ENCODE measurements at places on chromosomes 16 and 17. TPM values are rescaled to one million over a fixed set of nuclear protein-coding genes. Genes with fewer than 3 reads are reported as not detected.

Gene MLKL
- total RNA-seq = 31.3 TPM

Gene KCTD5
- total RNA-seq = 14.3 TPM

Gene KRTAP4-3
- not detected for total RNA-seq

Gene COG4
- total RNA-seq = 35.7 TPM

Gene ATP1B2
- 2.0 TPM for total RNA-seq

DNA sequence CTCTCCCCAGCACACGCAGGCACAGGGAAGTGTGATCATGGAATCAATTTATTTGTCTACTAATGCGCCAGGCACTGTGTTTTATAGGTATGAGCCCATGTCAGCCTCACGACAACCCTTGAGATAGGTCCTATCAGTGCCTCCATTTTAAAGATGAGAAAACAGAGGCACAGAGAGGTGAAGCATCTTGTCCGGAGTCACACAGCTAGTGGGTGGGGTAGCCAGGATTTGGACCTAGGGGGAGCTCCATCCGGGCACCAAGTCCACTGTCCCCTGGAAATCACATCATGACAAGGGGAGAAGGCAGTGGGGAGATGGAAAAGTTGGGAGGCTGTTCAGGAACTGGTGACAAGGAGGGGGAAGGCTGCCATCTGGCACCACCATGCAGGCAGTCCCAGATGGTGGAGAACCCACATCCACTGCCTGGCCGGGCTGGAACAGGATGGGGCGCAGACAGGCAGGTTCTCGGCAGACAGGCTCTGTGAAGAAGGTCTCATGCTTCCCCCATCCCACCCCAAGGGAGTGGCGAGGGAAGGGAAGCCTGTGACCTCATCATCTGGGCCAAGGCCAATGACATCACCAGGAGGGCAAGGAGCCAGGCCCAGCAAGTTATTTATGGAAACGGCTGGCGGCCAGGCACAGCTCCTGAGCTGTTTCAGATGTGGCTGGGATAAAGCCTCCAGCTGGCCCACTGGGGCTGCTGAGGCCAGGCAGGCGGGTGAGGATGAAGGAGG, 126.0 kb upstream of the SDK2 start:
- H3K4me1 ChIP-seq = peaks cover 2% of the 10 kb centered on the region
- H3K27ac ChIP-seq = no peak overlapping the region
- no peaks in the 10 kb centered on the region for H3K27me3 ChIP-seq
- no peak overlapping the region for H3K4me3 ChIP-seq
- no peaks in the 10 kb centered on the region for H3K36me3 ChIP-seq

GRCh38 chr16:77888871-77889270, 100.5 kb downstream of the VAT1L start:
- no peak overlapping the region for H3K4me3 ChIP-seq
- no peaks in the 10 kb centered on the region for H3K27me3 ChIP-seq
- H3K27ac ChIP-seq = no peak overlapping the region
- H3K4me1 ChIP-seq = peaks cover 2% of the 10 kb centered on the region

DNA sequence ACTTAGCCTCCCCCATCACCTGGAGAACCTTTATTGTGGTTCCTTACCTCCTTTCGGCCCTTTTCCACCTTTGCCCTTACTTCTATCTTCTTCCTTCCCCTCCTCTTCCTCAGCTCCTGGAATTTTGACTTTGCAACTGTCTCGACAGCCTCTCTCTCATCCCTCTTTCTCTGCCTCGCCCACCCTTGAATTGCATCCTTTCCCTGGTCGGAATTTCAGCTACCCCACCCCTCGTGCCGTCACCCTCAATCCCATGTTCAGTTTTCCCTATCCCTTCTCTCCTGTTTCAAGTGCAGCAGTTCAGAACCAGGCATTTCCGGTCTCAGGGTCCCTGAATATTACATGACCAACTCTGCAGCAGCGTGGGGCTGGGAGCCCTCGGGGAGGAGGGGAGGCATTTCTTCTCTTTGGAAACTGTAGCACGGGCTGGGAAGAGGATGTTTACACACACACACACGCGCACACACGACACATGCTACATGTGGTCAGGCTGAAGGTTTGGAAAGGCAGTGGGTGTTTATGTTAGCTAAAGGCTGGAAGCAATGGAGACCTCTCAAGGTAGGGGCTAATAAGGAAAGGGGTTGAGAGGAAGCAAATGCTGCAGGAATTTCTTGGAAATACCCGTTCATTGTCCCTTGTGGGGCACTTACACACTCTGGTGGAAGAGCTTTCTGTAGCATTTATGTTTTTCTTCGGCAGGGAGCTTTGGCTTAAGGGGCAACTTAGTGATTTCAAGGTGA, 971 bp downstream of the MINK1 start:
- H3K27me3 ChIP-seq = no peaks in the 10 kb centered on the region
- no peak overlapping the region for H3K27ac ChIP-seq
- DNase-seq = no peak
- H3K36me3 ChIP-seq = no peaks in the 10 kb centered on the region

DNA sequence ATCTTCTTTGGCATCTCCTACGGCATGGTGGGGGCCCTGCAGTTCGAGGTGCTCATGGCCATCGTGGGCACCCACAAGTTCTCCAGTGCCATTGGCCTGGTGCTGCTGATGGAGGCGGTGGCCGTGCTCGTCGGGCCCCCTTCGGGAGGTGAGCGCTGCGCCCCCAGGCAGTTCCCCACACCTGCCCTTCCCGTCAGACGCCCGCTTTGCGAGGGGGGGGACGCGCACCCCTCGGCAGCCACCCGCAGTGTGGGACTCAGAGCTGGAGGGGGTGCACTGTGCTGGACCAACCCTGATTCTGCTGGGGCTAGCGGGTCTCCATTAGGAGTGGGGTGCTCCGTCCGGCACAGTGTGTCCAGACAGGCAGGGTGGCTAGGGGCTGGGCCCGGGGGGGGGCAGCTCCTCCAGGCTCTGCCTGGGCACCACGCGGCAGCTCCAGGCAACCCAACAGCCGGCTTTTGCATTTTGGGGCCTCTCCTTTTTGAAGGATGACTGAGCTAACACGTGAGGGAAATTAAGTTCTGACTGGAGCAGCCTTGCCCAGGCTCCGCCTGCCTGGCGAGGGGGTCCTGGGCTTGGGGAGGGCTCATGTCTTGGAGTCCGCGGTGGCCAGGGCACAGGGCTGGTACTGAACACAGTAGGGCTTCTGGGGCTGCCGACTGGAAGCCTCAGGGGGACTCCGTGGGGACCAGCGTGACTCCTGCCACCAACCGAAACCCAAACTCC, 9.1 kb downstream of the SLC16A3 start:
- no peak for DNase-seq
- H3K4me1 ChIP-seq = no peaks in the 10 kb centered on the region
- H3K27me3 ChIP-seq = no peaks in the 10 kb centered on the region
- H3K36me3 ChIP-seq = no peaks in the 10 kb centered on the region
- H3K27ac ChIP-seq = no peak overlapping the region
- no peak overlapping the region for H3K4me3 ChIP-seq

DNA sequence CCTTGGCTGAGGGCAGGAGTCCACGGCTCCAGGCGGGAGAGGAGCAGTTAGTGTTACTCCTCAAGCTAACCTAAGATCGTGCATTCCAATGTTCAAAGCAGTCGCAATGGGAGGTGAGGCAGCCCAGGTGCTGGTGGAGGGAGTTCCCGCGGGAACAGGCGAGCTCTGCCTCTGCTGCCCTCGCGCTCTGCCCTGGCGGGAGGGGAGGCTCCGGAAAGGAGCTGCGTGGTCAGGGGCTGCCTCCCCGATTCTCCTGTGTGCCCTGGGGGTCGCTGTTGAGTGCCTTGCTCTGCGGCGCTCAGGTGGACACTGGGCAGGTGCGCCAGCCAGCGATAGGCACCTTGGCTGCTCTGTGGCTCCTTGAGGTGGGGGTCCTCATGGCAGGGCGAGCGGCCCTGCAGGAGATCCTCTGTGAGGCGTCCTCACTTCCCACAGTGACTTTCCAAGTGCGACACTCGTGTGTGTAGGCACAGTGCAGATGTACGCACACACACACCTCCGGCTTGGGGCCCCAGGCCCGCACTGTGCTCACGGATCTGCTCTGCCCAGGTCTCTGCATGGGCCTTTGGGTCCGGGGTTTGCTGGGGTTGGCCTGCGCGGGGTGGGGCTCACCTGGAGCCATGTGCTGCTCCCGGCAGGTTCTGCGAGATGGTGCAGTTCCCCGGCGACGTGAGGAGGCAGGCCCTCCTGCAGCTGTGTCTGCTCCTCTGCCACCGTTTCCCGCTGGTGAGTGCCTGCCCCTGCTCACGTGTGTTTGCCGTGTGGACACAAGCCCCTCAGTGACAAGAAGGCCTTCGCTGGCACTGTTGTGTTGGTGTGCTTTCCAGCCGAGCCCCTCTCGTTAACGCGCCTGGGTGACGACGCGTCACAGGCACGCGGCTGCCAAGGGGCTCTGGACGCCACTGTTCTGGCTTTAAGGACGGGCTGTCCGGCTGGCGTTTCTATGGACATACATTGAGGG, 97.9 kb upstream of the ZNF750 start:
- H3K27me3 ChIP-seq = no peaks in the 10 kb centered on the region
- no peaks in the 10 kb centered on the region for H3K4me1 ChIP-seq
- H3K36me3 ChIP-seq = no peaks in the 10 kb centered on the region
- no peak overlapping the region for H3K4me3 ChIP-seq

GRCh38 chr17:73703192-73703591, 58.9 kb upstream of the SDK2 start:
- H3K4me1 ChIP-seq = no peaks in the 10 kb centered on the region
- H3K27ac ChIP-seq = no peak overlapping the region
- H3K27me3 ChIP-seq = no peaks in the 10 kb centered on the region
- H3K4me3 ChIP-seq = no peak overlapping the region
- H3K36me3 ChIP-seq = no peaks in the 10 kb centered on the region

DNA sequence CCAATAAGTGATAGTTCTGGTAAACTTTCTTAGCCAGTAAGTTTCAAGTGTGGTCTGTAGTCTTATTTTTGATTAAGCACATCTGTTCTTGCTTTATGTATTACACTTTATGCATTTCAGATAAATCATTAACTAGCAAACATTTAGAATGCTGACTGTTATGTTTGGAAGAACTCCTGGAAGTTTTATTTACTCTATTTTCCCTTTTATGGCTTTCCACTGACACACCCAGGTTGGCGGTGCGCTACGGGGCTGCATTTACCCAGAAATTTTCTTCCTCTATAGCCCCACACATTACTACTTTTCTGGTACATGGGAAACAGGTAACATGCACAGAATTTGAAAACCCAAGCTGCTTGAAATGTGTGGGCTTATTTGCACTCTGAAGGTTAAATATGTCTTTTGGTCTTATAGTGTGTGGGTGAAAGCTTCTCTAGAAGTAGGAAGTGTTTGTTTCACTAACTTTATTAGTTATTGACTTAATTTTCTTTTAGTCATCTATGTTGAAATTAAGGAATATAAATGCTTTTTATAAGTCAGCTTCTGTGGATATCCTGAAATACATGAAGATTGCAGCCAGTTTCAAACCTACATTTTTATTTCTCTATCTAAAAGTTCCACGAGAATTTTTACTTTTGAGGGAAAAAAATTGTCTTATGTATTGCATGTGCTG, 203.7 kb downstream of the PHKB start:
- H3K27ac ChIP-seq = no peak overlapping the region
- no peaks in the 10 kb centered on the region for H3K27me3 ChIP-seq
- no peak for DNase-seq
- H3K36me3 ChIP-seq = peaks cover 3% of the 10 kb centered on the region
- no peaks in the 10 kb centered on the region for H3K4me1 ChIP-seq

DNA sequence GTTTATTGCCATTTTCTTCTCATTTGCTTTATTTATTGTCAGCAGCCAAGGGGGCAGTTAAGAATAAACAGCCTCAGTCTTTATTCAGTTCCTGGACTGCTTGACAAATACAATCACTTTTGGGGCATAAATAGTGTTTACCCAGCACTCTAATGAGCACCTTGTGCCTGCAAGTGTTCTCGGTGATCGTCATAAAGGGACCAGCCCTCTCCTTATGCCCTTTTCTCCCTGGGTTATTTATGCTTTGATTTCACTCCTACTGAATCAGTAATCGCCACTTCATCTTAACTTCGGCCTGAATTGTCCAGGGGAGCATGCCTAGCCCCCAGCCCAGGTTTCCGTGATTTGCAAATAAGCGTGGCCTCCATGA, 55.7 kb upstream of the CACNG5 start:
- DNase-seq = no peak
- H3K27ac ChIP-seq = no peak overlapping the region
- H3K4me1 ChIP-seq = no peaks in the 10 kb centered on the region
- no peaks in the 10 kb centered on the region for H3K36me3 ChIP-seq

DNA sequence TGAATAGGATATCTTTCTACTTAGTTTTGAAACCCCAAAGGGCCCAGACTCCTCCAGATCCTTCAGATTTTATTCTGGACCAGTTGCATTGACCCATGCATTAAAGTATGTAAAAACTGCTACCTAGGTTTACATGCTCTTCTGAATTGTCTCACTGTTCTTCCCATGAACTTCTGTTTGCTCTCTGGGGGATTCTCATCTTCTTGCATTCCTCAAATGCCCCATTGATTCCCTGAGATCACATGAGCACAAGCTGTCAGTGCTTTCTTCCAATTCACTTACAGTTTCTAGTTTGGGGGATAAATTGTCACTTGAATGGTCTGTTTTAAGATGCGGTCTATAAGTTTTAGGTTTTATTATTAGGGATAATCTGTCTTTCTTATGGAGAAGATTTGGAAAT, 188.9 kb upstream of the KIF2B start:
- no peak for DNase-seq
- no peaks in the 10 kb centered on the region for H3K36me3 ChIP-seq
- H3K27me3 ChIP-seq = no peaks in the 10 kb centered on the region

DNA sequence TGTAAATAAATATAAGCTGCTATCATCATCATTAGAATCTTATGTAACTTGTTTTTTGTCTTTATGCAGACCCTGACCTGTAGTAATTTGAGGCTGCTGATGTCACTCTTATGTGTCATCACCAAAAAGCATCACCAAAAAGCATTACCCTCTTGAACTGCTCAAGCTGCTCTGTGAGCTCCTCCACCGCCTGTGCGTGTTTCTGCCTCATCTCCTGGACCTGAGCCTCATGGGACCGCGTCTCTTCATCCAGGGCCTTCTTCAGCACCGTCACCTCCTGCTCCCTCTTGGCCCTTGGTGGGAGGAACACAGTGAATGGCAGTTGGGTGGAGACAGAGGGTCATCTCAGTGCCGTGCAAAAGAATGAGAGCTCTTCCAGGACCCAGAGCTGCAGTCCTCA, 82.4 kb downstream of the NDE1 start:
- no peak overlapping the region for H3K27ac ChIP-seq
- DNase-seq = no peak
- no peak overlapping the region for H3K4me3 ChIP-seq
- H3K27me3 ChIP-seq = no peaks in the 10 kb centered on the region
- H3K36me3 ChIP-seq = peaks cover 38% of the 10 kb centered on the region

DNA sequence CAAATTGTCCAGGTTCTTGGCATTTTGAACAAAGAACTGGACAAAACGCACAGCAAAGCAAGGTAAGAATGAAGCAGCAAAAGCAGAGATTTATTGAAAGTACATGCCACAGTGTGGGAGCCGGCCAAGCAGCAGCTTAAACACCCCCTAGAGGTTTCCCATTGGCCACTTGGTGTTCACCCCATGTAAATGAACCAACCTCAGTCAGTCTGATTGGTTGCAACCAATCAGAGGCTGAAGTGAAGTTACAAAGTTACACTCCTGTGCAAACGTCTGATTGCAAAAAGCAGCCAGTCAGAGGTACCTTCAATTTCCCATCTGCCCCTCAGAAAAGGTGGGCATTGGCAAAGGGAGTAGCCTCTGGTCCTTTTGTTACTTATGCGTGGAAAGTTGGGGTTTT, 8.8 kb upstream of the ZNF263 start:
- DNase-seq = no peak
- H3K4me1 ChIP-seq = no peaks in the 10 kb centered on the region
- H3K27ac ChIP-seq = no peak overlapping the region
